ENCODE measurements at places on chromosomes 6 and 20.

DNA sequence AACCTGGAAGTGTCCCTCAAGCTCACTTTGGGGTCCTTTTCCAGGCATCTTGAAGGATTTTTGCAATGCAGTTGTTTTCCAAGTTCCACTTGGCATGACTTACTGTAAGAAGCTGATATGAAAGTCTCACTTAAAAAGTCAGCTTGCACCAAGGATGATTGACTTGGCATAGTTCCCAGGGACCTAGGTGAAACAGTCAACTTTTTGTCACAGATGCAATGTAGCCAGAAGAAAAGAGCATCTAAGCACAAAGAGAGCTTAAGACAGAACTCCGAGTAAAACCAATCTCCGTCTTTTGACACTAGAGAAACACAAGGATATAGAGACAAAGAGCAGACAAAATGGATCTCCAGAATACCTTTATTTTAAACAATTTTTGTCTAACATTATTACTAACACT lies 2.6 kb upstream of the ZSCAN12 start:
- DNase-seq = no peak

DNA sequence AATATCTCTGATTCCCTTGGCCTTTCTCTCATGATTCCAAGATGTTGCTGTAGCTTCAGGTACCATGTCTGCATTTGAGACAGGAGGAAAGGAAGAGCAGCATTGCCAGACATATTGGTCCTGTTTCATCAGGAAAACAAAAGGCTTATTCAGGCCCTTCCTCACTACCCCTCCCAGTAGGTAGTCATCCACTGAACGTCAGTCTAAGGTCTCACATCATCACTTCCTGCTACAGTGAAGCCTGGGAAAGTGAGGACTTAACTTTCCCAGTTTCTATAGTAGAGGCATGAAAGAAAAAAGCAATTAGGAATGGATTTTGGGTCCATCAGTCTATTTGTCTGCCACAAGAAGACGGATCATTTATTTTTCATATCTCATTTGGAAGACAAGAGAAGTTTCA lies 85.7 kb upstream of the SOX4 start:
- DNase-seq = no peak

DNA sequence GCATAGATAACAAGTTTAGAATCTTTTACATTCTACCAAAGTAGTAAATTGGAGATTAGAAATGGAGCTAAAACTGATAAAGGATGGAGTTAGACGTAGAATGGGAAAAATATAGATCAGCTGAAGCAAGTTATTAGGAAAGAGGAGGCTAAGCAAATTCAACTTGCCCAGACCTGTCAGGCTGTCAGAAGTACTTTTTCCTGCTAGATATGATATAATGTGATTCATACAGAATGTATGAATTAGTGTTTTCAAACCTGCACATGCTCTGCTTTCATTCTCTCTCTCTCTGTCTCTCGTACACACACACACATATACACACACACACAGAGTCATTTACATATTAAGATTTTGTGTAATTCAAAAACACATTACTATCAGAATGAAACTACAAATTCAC lies 133.2 kb upstream of the HDGFL1 start:
- DNase-seq = no peak

DNA sequence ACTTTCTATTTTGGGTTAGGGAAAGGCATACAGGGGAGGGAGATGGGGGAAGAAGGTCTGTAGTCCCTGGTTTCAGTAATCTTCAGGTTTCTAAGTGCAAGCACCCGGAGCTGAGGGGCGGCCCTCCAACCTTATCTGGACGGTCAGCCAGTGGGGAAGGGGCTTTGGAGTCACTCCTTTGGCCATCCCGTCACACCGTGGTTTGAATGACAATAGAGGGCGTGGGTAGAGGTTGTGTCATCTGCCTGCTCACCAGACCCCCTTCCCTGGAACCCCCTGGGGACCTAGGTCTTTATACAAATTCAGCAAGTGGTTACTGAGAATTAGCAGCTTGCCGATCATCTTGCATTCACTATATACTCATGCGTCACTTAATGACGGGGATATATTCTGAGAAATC lies 29.1 kb downstream of the STK35 start:
- no peak for DNase-seq

GRCh38 chr6:153553627-153554026 lies 422.5 kb upstream of the RGS17 start:
- DNase-seq = no peak

GRCh38 chr20:16535277-16535676 lies 38.0 kb downstream of the KIF16B start:
- no peak for DNase-seq

DNA sequence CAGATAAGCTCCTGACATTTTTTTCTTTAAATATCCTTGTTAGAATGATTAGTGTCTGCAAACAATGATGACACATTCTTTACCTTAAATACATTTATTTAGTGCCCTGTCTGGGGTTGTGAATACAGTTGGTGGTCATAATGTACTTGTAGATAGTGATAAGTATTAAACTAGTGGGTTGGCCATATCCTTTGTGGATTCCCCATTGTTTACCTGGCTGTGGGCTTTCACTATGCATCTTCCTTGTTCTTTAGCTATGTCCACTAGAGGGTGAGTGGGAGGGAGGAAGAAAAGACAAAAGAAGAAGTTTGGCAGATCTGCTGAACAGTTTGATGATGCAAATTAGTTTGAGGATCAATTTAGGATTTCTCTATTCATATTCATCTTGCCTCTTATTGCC lies 15.7 kb downstream of the HS3ST5 start:
- DNase-seq = no peak

DNA sequence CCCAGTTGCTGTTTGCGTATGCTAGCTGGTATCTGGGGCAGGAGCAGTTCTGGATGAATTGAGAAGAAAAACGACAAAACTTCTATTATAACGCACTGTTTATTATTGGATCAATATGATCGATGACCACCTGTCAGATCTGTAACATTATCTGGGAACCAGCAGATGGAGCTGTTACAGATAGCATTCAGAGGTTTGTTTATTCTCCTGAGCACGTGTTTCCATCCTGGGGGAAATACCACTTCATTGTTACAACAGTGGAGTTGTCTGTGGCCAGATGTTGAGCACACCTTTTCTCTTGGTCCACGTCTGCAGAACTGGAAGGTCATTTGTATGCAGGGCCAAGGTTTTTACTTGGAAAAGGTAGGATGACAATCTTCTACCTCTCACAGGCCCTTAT lies 16.0 kb upstream of the NKX2-2 start:
- DNase-seq = no peak

DNA sequence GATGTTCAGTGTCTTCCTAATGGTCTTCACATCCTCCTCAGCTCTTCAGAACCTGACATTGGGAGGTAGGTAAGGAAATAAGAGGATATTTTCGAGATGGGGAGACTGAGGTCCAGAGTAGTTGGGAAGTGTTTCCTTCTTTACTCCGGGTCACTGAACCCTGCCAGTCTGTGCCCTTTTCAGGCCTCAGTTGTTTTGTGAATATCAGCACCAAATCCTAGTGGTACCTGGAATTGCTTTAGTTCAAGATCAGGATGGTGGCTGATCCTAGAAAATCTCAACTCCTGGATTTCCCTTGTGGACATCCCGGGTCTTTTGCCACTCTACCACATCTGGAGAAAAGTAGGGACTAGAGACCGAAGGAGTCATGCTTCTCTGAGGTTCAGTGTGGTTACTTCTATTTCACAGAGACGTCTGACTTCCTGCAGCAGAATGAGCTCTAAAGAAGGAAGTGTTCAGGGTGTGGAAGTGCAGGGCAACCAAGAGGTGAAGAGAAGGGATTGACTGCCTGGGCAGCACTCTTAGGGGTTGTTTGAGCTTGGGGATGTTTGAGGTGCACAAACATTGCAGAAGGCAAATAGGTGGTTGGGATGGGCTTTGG lies 995 bp downstream of the STK4 start:
- DNase-seq = no peak

- DNase-seq = no peak
These were observed 38.0 kb upstream of the SCP2D1 start for GRCh38 chr20:18775633-18776032.

DNA sequence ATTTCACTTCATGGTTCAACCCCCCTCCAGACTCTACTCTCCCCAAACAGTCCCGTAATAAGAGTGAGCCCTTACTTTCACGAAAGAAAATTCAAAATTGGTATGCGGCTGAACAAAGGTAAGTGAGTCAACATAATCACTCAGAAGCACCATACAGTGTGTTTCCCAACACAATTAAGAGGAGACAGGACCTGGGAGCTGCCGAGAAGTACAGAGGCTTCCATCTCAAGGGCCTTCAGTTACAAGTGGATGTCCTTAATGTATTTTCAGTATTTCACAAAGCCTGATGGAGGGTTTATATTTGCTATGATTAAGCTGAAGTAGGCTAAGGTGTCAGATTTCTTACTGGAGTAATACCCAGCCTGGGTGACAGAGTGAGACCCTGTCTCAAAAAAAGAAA lies 51.1 kb downstream of the MYO6 start:
- DNase-seq = no peak

GRCh38 chr20:38787870-38788269 lies 17.6 kb upstream of the PPP1R16B start:
- no peak for DNase-seq

- DNase-seq = no peak
These were observed 92.0 kb downstream of the RNASET2 start for GRCh38 chr6:166864333-166864732.

DNA sequence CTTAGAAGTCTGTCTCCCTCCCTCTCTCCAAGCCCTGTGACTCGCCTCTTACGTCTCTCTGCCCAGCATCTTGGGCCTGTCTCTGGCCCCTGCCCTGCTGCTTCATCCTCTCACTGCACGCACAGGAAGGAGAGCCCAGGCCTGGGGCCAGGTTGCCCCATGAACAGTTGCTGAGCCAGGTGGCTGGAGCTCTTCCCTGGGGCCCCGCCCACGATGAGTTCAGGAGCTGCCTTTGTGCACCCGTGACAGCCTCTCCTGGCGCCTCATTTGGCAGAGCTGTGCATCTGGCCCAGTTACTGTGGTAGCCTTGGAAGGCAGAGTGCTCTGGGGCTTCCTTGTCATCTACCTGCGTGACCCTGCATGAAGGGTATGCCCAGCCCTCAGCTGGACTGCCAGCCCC lies 44.5 kb downstream of the SLC52A3 start:
- DNase-seq = no peak

DNA sequence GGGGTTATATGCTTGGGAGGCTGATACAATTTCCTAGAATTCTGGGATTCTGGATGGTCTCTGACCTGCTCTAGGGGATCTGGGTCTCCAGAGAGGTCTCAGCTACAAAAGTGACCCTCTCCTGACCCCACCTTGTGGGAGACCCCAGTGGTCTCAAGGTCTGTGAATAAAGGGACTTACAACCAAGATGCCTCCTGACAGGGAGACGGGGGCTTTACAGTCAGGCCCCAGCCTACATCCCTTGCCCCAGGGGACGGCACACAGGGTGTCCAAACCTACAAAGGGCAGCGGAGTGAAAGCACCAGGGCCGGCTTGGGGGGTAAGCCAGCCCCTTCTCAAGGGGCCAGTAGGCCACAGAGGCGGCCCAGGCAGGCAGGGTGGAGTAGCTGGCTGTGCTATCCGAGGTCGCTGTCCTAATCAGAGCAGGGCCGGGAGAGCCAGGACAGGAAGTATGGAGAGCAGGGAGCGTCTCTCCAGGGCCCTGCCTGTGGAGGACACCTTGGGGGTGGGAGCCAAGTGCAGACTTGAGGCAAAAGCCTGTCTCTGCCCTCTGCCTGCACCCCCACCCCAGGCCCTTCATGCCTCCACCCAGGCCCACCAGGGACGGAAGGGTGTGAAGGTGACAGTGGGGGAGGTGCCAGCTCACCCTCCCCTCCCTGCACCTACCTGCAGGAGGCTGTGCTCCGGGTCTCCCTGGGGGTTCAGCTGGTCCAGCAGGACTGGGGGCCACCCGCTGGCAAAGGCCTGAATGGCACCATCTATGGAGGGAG lies 3.5 kb downstream of the GFRA4 start:
- DNase-seq = no peak

DNA sequence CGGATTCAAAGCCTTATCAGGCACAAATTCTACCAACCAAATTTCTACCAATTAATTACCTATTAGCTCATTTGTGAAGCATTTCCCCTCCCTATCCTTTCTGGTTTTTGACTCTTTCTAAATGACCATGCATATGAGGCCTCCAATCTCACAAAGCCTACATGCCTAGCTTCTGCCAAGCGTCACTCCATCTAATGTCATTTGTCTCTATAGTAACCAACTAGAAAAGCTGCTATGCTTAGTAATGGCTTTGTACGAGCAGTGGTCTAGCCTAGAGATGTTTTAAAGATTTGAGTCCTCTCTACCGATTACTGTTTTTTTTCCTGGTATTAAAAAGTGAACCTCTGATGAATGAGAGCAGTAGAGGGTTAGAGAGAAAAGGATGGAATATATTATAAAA lies 4.8 kb upstream of the ASF1A start:
- DNase-seq = no peak

- DNase-seq = peak; percentile 49
These were observed 216.0 kb downstream of the HIVEP2 start for GRCh38 chr6:142728910-142729481.

- no peak for DNase-seq
These were observed 551 bp upstream of the ATP5F1E start for GRCh38 chr20:59032713-59033059.

DNA sequence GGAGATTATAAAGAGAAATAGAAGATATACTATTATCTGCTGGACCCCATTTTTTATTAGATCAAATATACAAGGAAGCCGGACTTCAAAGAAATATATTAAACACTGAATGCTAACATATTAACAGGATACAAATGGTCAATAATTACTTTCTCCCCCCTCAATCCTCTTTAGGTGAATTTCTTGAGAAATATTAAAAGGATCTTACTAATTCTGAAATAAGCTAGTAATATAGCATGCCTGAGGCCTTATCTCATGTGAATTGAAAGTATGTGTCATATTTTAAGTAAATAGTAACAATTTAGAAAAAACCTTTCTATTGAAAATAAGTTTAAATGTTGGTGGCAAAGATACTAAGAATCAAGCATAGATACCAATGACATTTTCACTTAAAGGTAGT lies 954.7 kb upstream of the MAN1A1 start:
- no peak for DNase-seq

DNA sequence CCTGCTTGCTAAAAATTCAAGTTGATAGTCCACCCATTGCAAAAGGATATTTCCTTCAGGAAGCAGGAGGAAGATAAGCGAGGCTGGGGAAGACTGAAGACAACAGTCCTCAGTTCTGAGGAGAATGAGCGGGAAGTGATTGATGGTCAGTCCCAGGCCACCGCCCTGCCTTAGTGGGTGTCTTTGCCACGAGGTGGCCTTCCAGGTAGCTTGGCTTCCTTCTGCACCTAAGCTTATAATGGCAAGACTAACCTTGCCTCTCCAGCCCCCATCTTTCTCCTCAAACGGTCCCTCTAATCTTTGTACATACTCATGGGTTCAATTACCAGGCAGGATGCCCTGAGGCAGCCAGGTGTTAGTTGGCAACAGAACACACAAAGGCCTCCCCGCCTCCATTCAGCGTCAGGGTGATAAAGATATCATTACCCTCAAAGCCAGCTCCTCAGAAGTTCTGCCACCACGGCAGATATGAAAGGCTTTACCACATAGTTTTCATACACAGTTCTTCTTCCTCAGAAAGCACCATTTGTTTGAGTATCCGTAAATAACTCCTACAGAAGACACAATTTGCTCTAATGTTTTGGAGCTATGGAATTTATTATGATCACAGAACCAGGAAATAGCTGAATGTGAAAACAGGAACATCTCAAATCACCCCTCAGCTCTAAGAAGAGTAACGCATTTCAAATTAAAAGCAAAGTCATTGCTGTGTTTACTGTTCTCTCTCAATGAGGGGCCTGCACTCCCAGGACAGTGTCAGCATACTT lies 249.4 kb downstream of the ATXN1 start:
- DNase-seq = no peak

- DNase-seq = no peak
These were observed 10.0 kb downstream of the MBOAT1 start for GRCh38 chr6:20202324-20202658.

- DNase-seq = peak; percentile 96
These were observed 446.7 kb downstream of the GJA1 start for GRCh38 chr6:121881974-121882667.

GRCh38 chr6:55208478-55209458 lies 34.5 kb downstream of the HCRTR2 start:
- DNase-seq = no peak
